ENCODE measurements at places on chromosomes 5 and 9. TPM values are rescaled to one million over a fixed set of nuclear protein-coding genes. Genes with fewer than 3 reads are reported as not detected.

Gene TMEM252
- not detected for total RNA-seq

Gene ACSL6
- total RNA-seq: not detected

DNA sequence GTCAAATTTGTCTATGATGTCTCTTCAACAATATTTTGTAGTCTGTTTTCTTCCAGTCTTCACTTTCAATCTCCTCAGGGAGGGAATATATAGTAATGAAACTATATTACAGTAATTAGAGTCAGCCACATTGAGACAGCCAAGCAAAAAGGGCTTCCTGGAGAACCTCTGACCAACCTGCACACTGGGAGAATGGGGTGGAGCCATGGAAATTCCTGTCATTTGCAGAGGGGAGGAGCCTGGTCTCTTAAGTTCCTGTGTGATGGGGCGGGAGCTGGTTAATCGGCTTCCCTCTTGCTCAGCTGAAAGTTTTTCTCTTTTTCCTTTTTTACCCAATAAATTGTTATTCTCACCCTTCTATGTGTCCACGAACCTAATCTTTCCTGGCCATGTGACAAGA lies 1220.0 kb downstream of the PTPRD start:
- DNase-seq: no peak

GRCh38 chr5:67731886-67732285 lies 483.7 kb upstream of the PIK3R1 start:
- no peak for DNase-seq

DNA sequence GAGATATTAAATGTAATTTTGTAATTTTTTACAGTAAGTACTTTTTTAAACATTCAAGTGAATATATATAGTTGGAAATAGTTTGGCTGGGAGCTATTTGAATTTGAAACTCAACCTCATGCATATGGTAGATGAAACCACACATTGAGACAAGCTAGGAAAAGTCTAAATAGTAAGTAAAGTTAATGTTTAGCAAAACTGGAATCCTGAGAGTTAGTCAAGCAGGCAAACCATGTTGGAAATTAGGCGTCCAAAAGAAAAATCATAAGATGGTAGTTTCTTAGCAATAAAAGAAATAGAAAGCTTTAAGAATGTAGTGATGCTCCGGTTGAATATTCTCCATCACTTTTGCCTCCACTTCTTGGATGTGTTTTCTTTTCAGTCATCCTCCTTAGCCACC lies 657.1 kb upstream of the CDH10 start:
- no peak for DNase-seq

DNA sequence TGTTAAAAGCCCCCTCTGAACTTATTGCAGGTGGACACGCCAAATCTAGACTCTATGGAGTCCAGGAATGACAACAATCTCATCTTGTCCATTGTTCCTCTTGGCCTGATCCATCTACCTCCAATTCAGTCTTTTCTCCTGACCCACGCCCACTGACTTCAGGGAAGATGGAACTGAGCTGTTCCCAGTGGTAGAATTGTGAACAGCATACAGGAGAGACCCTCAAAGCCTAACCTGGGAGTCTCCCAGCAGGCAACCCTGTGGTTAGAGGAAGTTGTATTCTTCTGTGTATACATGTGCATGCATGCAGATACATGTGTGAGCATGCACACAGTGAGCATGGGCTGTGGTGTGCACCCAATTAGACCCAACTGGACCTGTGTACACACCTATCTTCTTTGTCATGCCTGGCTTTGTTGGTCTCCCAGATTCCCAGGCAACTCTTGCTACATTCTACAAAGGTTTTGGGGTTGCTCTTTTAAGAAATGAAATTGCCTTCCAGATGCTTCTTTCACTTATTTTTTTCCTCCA lies 286.0 kb downstream of the ZSWIM6 start:
- no peak for DNase-seq

GRCh38 chr9:121650217-121651007 lies 1.0 kb upstream of the DAB2IP start:
- DNase-seq: peak; percentile 56

DNA sequence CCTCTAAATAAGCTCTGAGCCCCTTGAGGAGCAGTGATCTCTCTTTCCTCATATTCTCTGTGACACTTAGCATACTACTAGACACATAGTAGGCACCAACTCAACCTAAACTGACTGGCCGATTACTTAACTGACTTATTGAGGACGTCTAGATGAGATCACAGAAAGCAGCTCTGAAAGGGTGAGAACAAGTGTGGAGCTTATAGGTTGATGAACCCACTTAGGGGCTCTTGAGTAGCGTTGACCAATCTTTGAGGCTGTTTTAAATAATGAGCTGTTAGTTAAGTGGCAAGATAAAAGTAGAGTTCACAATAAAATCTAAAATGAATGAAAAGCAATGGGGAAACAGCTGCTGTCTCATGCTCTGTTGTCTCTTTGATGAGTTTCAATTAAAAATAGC lies 124.7 kb upstream of the TNPO1 start:
- no peak for DNase-seq

DNA sequence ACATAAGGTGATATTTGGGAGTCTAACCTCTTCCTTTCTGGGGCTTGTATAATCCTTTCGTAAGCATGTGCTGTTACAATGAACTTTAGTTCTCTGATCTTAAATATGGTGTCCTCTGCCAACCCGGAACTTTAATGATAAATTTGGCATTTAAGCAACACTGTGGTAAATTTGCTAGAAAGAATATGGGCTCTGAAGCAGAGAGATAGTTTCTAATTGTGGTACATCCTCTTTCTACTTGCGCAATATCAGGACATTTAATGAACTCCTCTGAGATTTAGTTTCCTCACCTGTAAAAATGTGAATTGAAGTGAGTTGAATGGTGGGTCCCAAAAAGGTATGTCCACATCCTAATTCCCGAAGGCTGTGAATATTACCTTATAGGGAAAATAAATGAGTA lies 364.7 kb downstream of the CAAP1 start:
- no peak for DNase-seq

DNA sequence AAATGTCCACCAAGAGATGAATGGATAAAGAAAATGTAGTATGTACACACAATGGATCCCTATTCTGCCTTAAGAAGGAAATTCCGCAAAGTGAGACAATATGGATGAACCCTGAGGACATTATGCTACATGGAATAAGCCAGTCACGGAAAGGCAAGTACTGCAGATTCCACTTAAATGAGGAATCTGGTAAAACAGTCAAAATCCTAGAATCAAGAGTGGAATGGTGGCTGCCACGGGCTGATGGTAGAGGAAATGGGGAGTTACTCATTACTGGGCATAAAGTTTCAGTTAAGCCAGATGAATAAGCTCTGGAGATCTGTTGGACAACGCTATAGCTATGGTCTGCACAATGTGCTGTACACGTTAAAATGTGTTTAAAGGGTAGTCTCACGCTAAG lies 47.2 kb downstream of the STK10 start:
- DNase-seq: no peak

GRCh38 chr5:40429258-40430100 lies 250.2 kb upstream of the PTGER4 start:
- peak; percentile 17 for DNase-seq

DNA sequence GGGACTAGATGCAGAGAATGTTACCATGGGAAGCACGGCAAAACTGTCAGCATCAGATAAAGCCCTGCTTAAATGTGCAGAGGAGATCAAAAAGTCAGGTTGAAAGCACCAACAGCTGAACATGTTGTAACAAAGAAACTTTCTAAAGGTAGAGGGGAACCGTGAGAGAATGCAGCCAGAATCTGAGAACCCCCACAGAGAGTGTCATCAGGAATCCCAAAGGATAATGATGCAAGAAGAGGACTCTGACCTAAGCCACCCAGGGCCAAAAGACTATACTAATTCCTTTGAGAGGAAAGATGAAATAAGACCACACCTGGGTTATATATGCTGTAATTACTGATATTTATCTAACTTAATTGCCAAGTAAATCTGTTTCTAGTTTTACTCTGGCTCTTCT lies 116.6 kb downstream of the PCSK1 start:
- DNase-seq: no peak

DNA sequence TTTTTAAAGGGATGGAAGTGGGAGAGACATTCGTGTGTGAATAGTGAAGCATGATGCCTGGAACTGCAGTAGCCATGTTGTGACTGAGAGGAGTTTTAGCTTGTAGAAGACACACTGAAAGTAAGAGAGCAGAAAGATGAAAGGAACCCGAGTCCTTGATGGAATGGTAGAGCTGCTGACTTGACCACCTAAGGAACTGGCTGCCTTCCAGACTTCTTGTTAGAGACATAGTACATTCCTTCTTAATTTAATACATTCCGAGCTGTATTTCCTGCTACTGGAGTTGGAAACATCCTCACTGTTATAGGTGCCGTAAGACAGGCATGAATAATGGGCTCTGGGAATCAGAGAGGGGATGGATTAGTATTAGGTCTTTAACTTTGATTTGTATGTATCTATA lies 7.4 kb downstream of the CER1 start:
- DNase-seq: no peak

Data from IMR-90 (cell line).